ENCODE measurements at places on chromosomes 7 and 10.

DNA sequence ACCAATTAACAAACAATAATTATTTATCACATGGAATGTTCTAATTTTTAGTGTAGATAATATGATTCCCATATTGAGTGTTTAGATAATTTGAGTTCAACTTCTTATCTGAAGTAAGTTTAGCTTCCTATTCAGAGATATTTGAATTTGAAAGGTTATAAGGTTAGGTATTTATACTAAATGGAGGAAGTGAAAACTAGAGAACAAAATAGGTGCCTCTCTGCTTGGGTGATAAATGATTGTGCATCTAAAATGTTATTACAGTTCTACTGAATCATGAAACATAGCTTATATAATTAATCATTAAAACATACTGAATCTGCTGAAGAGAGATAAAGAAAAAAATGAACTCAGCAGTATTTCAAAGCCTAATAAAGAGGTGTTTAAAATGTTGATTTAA is 1174.3 kb downstream of the XPNPEP1 start:
- DNase-seq: no peak

DNA sequence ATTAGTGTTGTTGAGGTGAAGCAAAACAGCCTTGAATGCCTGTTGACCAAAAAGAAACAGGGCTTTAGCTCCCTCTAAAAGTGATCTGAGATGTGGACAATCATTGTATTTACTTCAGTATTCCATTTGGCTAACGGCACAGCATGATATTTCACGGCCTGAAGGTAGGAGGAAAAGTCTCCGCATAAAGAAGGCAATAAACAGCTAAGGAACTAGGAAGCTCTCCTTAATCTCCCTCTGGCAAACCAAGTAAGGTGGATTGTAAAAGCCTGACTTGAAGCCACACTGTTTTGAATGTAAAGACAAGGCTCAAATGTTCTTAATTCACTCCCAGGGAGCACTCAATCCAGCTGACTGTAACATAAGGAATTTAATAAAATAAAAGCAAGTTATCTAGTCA is 160.0 kb upstream of the ZNF804B start:
- no peak for DNase-seq

DNA sequence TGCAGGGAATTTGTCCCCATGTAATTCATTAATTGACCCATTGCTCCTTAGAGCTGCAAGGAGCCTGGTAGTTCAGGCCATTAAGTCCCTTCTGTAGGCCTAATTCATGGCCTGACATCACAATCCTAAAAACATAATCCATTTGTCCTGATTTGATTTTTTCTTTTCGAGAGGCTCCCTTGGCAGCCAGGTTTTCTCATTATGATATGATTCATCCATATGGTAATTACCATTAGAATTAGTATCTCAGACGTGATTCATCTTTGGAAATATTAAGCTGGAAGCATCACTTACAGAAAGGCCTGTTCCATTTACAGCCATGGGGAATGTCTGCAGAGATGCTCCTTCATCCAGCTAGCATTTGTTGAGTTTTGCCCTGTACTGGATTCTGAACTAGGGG is 128.5 kb downstream of the PLCE1 start:
- DNase-seq: no peak

- DNase-seq: no peak
Measured at GRCh38 chr7:6655636-6656385, 18.7 kb downstream of the ZNF316 start.

GRCh38 chr7:94357076-94357475 is 37.6 kb upstream of the COL1A2 start:
- DNase-seq: no peak

DNA sequence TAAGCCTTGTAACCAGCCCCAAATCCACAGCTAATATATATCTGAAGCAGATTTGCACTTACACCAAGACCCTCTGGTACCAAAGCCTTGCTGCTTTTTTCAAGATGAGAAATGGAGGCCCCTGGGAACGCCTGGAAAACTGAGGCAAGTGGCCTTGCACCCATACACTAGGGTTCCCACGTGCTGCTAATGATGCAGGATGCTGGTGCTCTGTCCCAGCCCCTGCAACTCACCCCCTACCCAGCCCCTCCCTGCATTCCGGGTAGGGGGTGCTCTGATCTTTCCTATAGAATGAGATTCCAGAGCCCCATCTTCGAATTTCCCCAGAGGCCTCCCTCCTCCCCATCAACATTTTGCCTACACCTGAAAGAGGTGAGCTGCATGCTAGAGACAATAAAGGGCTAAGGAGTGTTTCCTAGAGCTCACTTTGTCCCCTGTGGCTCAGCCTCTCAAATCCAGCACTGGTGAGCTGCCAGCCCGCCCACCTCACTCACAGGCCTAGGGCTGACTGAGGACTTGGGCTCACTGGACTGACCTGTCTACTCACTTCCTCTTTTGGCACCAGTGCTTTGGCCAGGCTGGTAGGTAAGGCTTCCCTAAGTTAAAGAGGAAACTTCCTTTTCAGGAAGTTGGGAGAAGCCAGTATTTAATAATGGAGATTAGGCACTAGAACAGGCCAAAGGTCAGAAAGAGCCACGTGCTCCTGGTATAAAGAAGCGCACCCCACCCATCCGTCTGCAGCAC is 9.8 kb downstream of the RBP4 start:
- DNase-seq: no peak

DNA sequence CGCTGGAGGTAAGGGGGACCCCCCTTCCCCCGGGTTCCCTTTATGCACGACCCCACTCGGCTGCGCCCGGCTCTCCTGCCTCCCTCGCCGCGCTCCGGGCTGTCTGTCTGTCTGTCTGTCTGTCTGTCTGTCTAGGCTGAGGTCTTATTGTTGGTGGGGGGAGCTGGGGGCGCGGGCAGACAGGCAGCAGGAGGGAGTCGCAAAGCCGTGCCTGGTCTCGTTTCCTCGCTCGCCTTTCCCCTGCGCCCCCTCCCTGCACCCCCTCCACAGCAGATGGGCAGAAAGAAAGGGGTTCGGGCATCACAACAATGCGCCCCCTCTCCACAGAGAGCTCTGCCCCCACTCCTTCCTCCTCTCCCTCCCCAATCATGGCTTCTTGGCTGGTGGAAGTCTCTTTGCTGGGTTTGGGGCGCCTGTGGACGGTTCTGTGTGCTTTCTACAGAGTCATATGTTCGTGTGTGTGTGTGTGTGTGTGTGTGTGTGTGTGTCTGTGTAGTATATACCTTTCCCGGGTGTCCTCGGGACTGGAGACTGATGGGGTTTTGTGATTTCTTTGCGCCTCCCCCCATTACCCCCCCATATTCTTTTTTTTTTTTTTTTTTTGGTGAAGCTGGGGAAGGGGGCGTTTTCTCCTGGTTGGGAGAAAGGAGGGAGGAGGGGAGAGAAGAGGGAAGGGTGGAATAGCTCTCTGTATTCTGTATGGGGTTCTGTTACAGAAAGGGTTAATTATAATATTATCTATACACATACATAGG is 1.9 kb downstream of the AUTS2 start:
- DNase-seq: no peak

DNA sequence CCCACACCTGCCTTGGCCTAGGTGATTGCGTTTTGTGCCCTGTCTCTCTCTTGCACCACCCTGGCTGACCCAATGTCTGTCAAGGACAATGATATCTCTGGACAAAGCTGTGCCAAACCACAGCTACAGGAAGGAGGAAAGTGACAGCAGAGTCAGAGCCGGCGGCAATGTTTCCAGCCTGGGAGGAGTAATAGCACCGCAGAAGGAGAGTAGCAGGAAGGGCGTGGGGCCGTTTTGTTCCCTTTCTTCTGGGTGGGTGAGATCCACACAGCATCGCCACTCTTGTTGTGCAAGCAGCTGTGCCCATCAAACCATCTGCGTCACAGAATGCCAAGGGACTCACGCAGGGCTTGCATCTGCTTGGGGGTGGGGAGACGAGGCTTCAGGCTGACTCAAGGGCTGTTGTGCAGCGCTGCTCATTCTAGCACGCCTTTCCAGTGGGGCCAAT is 341.6 kb upstream of the AUTS2 start:
- DNase-seq: no peak

DNA sequence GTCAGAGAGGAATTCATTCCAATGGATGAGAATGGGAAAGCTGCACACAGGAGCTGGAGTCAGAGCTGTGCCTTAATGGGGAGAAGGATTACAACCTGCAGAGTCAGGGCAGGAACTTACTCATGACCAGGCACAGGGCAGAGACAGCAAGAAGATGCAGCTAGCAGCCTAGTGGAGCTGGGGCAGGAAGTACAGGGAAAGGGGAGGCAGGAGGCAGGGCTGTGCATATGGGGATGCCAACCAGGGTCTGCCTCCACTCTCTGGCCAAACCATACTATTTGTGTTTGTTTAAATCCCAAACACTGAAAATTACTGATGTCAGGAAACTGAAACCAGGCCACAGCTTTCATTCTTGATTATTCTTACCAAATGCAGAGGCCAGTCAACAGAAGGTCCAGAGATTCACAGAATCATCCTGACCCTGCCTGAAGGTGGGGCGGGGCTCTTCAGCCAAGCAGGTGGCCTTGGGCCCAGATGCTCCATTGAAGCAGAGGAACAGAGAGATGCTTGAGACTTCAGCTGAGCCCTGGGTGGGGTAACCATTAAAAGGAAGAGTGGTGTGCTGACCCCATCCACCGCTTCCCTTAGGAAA is 461.9 kb downstream of the KCNMA1 start:
- DNase-seq: no peak

- DNase-seq: peak; percentile 43
Measured at GRCh38 chr7:30548845-30549244, 44.2 kb upstream of the GGCT start.

GRCh38 chr10:4066581-4067390 is 281.8 kb upstream of the KLF6 start:
- DNase-seq: peak; percentile 37

GRCh38 chr10:51875610-51876009 is 176.2 kb upstream of the CSTF2T start:
- DNase-seq: no peak

- no peak for DNase-seq
Measured at GRCh38 chr10:31343551-31343950, 24.5 kb downstream of the ZEB1 start.

GRCh38 chr10:133251388-133252222 is 13.9 kb downstream of the VENTX start:
- DNase-seq: no peak

DNA sequence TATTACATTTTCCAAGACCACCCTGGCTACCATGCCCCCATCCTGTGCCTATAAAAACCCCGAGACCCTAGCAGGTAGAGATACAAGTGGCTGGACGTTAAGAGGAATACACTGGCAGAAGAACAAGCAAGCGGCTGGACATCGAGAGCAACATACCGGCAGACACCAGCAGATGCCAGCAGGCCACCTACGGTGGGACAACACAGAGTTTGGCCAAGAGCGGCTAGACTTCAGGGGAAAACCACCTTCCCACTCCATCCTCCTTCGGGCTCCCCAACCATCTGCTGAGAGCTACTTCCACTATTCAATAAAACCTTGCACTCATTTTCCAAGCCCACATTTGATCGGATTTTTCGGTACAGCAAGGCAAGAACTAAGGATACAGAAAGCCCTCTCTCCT is 70.3 kb downstream of the ORC5 start:
- no peak for DNase-seq

- peak; percentile 70 for DNase-seq
Measured at GRCh38 chr10:23067939-23068775, 27.2 kb upstream of the MSRB2 start.

- DNase-seq: no peak
Measured at GRCh38 chr7:101442426-101443070, 79.9 kb downstream of the COL26A1 start.

DNA sequence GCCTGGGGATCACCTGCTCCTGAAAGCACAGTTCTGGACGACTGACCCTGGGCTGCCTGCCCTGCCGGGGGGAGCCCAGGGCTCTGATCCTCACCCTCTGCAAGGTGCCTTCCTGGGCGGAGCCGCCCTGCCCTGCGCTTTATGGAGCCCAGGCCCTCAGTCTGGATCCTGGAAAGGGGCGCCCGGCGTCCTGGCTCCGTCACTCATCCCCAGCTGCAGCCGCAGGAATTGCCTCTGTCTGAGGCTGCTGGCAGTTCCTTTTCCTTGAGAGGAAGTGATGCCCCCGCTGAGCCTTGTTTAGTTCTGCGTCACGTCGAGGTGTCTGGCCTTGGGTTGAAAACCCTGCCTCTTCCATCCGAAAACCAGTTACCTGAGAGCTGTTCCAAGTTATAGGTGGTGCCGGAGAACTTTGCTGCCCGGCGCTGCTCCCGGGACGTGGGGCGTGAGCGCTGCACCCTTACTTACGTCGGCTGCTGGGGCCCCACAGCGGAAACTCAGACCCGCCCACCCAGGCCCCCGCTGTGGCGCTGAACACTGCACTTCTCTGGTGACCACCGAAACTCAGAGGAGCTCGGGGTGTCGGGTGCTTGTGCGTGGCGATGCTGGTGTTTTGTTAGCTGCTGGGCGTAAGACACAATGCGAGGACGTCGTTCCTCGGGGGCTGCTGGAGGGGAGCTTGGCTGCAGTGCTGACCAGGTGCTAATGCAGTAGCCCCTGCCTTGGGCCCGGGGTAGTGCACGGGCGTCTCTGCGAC is 5.4 kb downstream of the MAFK start:
- DNase-seq: no peak

DNA sequence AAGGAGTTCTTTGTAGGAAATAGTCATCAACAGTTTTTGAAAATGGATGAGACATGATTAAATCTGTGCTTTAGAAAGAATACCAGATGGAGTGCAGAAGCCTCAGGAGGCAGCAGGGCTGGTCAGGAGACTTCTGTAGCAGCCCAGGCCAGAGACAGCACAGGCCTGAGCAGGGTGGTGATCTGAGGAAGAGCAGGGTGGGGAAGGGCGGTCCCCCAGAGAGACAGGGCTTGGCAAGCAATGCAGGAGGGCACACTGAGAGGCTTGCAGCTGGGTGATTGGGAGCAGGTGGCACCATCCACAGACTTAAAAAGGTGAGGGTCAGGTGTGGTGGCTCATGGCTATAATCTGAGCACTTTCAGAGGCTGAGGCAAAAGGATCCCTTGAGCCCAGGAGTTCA is 4.3 kb upstream of the SMKR1 start:
- DNase-seq: no peak
